ENCODE measurements at places on chromosomes 5 and 9.
A peak's percentile ranks its signal among the peaks of the same experiment; 100 is the strongest.

- no peak for DNase-seq
These were observed 16.0 kb downstream of the TRAF2 start for GRCh38 chr9:136902259-136902821.

GRCh38 chr5:178180141-178180863 is 6.9 kb downstream of the GMCL2 start:
- no peak for DNase-seq

- no peak for DNase-seq
These were observed 9.4 kb upstream of the TENT4A start for GRCh38 chr5:6703806-6704205.

- DNase-seq: no peak
These were observed 5.0 kb downstream of the GBA2 start for GRCh38 chr9:35743880-35744518.

DNA sequence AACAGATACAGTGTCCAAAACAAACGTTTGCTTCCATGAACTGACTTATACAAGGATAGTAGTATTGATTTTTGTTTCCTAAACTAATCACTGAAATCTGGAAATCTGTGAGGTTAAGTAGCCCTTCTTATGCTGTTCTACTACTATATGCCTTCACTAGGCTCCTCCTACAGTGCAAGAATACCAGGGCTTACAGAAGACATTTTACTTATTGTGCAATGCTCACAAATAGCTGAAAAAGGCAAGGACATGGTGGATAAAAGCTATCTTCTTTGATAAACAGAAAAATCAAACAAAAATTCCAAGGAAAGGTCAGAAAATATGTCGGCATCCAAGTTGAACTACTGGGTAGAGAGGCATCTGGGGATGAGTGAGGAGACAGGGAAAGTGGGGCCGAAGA is 61.9 kb downstream of the OXCT1 start:
- DNase-seq: no peak

DNA sequence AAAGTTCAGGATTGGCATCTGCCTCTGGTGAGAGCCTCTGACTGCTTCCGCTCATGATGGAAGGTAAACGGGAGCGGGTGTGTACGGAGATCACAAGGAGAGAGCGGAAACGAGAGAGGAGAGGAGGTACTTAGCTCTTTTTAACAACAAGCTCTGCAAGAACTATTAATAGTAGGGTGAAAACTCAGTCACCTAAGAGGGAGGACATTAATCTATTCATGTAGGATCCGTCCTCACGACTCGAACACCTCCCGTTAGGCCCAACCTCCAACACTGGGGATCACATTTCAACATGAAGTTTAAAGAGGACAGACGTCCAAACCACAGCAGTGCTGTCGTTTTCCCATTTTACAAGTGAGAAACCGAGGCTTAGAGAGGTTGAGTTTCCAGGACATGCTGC is 173.7 kb downstream of the SLC28A3 start:
- DNase-seq: no peak

DNA sequence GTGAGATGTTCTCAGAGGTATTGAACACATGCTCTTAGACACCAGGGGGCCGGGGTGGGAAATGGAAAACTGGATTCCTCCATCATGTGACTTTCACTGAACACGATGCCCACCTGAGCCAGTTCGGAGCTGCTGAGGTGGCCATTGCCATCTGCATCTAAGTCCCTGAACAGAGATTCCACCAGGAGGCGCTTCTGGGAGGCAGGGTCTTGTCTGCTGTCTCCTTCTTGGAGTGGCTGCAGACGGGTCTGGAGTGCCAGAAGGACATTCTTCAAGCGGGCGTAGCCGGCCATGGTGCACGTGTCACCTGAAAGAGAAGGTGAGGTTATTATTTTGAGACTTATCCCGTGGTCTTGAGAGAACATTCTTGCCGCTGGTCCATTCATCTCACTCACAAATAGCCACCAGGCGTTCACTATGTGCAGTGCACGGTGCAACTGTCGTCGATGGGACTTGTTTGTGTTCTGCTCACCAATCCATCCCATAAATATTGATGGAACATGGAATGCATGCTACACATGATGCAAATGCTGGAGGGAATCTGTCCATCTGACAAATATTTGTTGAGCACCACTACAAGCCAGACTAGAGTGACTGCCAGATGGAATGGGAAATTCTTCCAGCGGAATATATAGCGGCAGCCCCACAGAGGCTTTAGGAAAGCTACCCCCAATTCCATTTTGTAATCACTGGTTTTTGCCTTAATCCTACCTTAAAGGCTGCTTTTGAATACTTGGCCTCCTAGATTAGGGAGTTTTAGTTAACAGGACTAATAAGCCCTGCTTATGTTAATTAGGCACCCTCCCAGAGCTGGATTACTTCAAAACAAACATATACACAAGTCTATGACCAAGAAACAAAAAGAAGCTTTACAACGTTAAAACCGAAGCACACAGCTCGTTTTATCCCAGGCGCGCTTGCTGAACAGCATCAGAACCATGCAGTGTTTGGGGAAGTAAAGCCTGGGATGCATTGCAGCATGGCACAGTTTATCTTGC is 264.8 kb downstream of the HSPA4 start:
- no peak for DNase-seq

- DNase-seq: no peak
These were observed 54.1 kb downstream of the MAN2A1 start for GRCh38 chr5:109743770-109744212.

GRCh38 chr9:2367970-2368369 is 253.6 kb upstream of the VLDLR start:
- no peak for DNase-seq

GRCh38 chr9:18330401-18331309 is 143.3 kb upstream of the ADAMTSL1 start:
- DNase-seq: no peak

DNA sequence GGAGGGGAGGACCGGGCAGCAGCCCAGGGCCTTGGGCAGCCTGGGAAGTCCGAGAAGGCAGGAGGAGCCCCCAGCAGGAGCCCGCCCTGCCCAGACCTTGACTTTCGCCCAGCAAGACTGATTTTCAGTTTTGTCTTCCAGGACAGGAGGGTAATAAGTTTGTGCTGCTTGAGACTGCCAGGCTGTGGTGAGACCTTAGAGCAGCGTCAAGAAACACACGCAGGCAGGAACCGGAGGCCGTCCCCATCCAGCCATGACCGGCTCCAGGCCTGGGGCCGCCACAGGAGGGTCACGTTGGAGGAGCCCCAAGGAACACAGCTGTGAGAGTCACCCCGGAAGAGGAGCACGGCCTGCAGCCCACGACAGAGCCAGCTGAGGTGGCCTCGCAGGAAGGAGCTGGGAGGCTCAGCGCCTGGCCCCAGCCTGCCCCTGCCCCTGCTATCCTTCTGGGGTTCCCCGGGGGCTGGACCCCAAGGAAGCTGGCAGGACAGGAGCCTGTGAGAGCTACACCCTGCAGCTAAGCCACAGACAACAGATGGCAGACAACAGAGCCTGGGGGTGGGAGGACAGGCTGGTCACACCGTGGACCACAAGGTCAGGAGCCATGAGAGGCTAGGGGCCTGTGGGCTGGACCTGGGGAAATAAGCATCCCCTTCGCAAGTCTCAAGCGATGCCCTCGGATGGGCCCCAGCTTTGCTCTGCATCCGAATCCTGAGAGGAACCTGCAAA is 126.0 kb upstream of the FAM120A start:
- DNase-seq: no peak

- DNase-seq: no peak
These were observed 13.2 kb upstream of the NDUFS4 start for GRCh38 chr5:53547226-53547625.

DNA sequence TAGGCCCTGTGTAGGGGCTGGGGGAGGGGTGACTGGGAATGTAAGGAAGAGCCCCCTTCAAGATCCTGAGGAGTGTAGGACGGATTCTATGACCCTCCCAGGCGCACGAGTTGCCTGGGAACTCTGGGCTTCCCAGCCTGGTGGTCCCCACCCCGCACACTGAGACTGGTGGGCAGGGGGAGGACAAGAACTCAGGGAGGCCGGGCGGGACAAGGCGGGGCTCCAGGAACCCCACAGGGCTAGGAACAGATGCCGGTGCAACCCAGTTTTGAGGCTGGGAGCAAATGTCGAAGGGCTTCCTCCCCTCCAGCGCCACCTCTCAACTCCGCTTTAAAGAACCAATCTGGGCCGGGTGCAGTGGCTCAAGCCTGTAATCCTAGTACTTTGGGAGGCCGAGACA is 1.3 kb upstream of the VDAC1 start:
- DNase-seq: no peak

DNA sequence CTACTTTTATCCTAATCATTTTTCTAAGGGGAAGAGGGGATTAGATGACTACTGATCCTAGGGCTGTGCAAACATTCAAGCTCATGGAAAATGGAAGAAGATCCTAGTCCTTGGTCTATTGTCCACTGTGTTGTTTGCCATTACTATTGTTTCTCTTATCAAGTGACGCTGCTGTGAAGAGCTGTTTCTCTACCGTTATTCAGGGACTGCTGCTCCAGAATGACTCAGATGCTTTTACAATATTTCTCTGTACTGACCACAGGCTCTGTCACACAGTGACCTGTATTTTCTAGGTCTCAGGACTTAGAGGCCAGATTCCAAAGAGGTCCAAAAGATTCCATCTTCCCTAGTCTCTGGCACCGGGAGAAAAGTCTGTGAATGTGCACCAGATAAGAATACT is 159.5 kb upstream of the CHD1 start:
- no peak for DNase-seq

DNA sequence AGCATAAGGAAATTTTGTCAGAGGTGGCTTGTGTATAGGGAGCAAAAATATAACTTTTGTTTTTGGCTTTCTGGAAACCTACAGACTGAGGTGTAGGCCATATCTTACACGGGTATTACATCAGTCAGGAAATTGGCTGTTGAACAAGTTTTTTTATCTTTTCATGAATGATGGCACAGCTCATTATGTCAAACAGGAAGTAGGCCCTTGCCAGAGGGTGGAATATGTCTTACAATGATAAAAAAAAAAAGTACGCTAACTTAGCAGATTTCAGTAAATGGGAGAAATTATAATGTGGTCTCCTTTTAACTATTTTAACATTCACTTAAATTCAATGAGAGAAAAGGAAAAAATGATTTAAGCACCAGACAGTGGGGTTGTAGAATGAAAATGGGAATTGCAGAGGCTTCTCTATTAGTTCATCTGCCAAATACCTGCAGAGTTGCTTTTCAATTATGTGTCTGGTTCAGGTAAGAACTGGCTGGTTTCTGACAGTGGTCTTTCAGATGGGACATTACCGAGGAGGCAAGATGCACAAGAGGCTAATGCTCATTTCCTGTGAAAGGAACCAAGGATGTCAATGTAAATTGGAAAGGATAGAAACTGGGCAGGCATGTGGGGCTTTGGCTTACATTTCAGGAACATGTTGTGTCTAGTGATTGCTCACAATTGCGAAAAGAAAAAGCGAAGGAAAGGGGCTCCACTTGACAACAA is 169.9 kb downstream of the NNT start:
- peak; percentile 49 for DNase-seq

DNA sequence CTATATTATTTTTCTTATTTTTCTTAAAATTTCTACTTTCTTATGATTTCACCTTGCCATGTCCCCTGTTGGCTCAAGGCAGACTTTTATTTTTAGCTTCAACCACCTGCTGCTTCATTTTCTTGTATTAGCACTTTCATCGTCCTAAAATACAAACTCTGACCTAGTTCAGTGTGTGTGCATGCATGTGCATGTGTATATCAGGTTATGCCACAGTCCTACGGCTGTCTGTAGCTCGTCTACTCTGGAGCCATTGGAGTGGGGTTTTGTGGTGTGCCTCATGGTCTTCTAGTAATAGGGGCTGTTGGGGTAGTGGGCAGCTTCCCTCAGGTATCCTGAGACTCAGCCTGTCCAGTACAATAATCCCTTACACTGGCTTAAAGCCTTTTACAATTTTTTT is 13.4 kb upstream of the SPINK1 start:
- no peak for DNase-seq

GRCh38 chr9:25654417-25654816 is 23.8 kb downstream of the TUSC1 start:
- DNase-seq: no peak

- DNase-seq: no peak
These were observed 92.7 kb downstream of the DAB2IP start for GRCh38 chr9:121744002-121744686.

GRCh38 chr5:98957307-98957706 is 28.5 kb upstream of the CHD1 start:
- no peak for DNase-seq

DNA sequence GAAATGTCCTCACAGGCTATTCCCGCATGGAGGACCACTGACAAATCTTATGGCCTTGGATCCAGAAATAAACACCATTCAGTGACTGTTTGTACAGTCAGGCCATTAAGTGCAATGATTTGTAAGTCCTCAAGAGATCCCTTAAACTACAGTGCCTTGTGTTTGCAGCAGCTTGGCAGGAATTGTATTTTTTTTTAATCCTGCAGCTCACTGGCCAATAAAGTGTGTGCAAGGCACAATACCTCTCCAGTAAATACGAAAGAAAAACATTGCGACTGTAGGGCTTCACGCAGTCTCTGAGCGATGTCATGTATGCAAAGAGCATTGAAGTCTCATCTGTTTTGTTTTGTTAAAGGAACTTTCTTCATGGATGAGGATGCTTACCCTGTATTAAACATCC is 74.2 kb upstream of the TUSC1 start:
- peak; percentile 17 for DNase-seq

GRCh38 chr9:82443312-82443711 is 454.7 kb downstream of the SPATA31D1 start:
- DNase-seq: no peak

DNA sequence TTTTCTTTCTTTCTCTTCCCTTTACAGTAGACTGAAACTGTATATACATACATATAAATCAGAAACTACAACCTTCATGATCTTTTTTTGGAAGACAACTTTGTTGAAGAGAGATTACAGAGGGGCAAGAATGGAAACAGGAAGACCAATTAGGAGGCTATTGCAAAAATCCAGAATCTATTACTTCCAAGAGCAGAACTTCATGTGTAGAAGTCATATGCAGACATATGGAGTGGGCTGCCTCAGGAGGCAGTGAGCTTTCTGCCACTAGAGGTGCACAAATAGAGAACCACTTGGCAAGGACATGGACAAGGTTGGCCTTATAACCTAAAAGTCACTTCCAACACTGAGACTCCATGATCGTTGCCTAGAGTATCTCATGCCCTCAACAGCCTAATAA is 157.8 kb upstream of the NR4A3 start:
- DNase-seq: no peak

GRCh38 chr5:40995801-40996586 is 75.1 kb downstream of the MROH2B start:
- no peak for DNase-seq

GRCh38 chr9:121818016-121818661 is 166.7 kb downstream of the DAB2IP start:
- no peak for DNase-seq

GRCh38 chr9:82799286-82799685 is 263.7 kb downstream of the RASEF start:
- no peak for DNase-seq

GRCh38 chr9:107215381-107215780 is 67.7 kb upstream of the RAD23B start:
- DNase-seq: no peak

All from hindlimb muscle (tissue), 1 donor.